Neuronal stem cell (in vitro differentiated cells): ENCODE measurements at places on chromosomes 16 and 17.

DNA sequence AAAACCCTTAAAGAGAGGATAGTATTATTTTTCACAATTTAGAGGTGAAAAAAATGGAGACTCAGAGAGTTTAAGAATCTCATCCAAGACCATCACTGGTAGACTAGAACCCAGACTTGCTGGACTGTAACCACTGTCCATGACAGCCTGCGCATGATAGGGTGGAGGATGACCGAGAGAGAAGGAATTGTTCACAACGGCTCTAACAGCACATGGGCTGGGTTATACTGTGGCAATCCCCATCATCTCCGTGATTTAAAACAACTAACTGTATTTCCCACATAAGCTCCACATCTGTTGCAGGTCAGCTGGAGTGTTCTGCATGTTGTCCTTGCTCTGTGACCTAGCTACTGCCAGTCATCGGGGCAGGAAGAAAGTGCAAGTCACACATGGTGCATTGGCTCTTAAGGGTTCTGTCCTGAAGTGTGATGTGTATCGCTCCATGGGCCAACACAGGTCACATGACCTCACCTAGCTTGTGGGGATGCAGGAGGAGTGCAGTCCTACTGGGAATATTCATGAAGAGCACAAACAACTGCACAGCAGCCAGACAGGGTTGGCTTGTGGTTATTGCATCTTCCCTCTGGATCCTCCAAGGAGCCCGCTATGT is 131.2 kb upstream of the MPHOSPH6 start:
- no peaks in the 10 kb centered on the region for H3K4me1 ChIP-seq
- H3K27me3 ChIP-seq = no peaks in the 10 kb centered on the region
- no peak for DNase-seq
- peak overlapping the region; percentile 17 for H3K4me3 ChIP-seq

DNA sequence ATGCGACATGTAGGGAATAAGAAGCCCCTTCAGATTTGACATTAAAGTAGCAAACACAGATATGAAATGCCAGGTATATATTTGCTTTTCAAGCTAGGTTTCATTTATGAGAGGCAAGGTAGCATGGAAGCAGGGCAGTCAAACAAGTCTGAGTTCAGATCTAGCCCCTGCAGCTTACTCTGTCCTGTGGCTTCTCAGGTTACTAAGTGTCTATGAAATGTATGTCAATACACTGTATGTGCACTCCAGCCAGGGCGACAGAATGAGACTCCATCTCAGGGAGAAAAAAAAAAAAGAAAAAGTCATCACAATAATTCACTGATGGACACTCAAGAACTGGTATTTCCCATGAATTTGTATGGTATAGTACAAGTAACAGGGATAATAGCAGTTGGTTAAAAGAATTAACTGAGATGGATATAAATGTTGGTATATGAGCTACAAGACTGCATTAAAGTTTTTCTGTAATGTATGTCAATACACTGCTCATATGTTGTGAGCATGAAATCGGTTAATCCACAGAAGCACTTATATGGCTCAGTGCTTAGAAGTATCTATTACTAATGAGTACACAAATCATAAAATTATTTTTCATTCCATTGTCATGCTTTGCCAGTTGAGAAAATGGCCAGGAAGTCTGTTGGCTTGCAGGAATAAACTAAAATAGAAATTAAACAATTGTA is 2.9 kb upstream of the WSB1 start:
- H3K4me3 ChIP-seq = no peak overlapping the region
- peaks cover 5% of the 10 kb centered on the region for H3K4me1 ChIP-seq
- H3K36me3 ChIP-seq = no peaks in the 10 kb centered on the region
- no peaks in the 10 kb centered on the region for H3K27me3 ChIP-seq
- DNase-seq = no peak

DNA sequence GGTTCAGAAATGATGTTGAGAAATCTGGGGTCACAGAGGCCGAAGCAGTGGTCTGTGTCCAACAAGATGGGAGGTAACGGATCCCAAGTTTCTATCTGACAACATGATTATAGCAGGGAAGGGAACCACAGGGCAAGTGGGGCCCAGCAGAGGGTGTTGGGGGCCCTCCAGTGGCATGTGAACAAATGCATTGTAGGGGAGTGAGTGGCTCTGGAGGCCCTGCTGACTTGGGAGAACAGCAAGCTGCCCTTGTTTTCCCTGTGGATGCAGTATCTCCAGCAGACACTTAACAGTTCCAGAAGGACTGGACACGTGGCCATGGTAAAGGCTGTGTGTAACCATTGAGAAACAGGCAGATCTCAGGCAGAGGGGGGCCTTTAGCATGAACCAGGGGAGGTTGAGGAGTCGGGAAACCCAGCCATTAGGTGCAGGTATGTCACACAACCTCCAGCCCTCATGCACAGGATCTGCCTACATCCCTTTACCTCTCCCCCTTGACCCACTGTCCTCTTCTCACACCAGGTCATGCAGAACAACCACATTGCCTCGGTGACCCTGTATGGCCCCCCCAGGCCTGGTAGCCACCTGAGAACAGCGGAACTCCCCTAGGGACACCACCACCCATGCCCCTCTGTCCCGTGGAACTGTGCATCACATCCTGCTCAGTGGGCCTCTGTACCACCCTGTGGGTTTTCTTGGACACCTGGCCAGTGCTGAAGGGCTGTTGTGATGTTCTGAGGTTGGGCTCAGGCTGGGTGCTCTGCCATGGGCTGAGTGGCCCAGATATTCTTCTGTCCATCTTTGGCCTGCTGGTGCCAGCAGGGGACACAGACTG is 4.1 kb downstream of the B3GNT9 start:
- peaks cover 2% of the 10 kb centered on the region for H3K4me1 ChIP-seq
- no peak for DNase-seq
- no peak overlapping the region for H3K4me3 ChIP-seq
- no peak overlapping the region for H3K27ac ChIP-seq
- H3K36me3 ChIP-seq = peaks cover 69% of the 10 kb centered on the region

DNA sequence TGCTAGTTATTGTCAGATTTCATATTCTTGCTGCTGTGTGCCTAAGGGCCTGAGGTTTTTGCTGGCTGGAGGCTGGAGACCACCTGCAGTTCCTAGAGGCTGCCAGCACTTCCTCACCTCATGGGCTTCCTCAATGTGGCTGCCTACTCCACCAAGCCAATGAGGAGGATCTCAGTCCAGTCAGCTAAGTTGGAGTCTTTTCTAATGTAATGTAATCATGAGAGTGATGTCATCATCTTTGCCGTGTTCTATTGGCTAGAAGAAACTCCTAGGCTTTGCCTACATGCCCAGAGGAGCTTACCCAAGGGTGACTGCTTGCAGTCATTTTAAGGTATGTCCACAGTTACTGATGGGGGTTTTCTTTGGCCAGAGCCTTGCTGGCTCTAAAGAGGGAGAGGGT is 53.0 kb downstream of the SOCS3 start:
- H3K36me3 ChIP-seq = no peaks in the 10 kb centered on the region
- H3K27ac ChIP-seq = no peak overlapping the region
- DNase-seq = no peak
- H3K4me1 ChIP-seq = peaks cover 11% of the 10 kb centered on the region
- H3K27me3 ChIP-seq = no peaks in the 10 kb centered on the region
- no peak overlapping the region for H3K4me3 ChIP-seq

GRCh38 chr16:77402672-77403071 is 32.2 kb downstream of the ADAMTS18 start:
- DNase-seq = no peak
- no peak overlapping the region for H3K27ac ChIP-seq
- no peak overlapping the region for H3K4me3 ChIP-seq
- no peaks in the 10 kb centered on the region for H3K36me3 ChIP-seq

DNA sequence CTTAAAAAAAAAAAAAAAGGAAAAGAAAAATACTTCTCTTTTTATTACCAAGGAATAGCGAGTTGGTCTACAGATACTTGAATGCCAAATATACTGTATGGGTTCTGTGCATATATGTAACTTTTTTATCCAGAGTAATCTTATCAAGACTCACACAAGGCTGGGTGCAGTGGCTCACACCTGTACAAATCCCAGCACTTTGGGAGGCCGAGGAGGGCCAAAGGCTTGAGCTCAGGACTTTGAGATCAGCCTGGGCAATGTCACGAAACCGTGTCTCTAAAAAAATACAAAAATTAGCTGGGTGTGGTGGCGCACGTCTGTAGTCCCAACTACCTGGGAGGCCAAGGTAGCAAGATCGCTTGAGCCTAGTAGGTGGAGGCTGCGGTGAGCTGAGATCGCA is 137.4 kb upstream of the TMEM97 start:
- H3K36me3 ChIP-seq = peaks cover 39% of the 10 kb centered on the region
- DNase-seq = no peak
- H3K27me3 ChIP-seq = no peaks in the 10 kb centered on the region
- H3K4me1 ChIP-seq = no peaks in the 10 kb centered on the region

DNA sequence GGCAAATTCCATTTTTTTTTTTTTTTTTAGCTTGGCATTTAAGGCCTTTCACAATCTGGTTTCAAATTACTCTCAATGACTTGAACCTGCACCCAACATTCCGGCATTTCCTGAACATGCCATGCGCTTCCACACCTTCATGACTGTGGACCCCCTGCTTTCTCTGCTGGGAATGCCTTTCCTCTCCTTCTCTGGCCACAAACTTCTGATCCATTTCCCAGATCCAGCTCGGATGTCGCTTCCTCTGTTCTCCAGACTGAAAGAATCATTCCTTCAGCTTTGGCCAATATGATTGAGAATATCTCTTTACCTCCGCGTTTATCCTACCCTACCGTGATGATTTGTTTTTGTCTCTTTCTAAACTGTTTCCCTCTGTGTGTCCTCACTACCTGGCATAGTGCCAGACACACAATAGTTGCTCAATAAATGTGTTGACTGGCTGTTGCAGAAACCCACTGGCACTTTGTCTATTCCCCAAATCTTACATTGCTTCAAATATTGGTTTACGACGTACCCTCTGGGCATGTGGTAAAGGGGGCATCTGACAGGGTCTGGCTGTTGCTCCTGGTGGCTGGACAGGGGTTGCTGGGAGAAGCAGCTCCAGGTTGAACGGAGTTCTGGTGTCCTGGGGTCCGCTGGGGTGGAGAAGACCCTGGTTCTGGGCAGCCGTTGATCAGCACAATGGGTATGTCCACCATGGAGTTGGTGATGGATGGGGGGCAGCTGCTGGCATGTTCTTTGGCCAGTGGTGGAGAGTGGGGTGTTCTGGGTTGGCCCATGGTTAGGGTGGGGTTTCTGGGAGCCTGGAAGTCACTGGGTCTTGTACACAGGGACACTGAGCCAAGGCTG is 14.7 kb downstream of the TNS4 start:
- no peak overlapping the region for H3K4me3 ChIP-seq
- peaks cover 18% of the 10 kb centered on the region for H3K4me1 ChIP-seq
- H3K27me3 ChIP-seq = no peaks in the 10 kb centered on the region
- no peaks in the 10 kb centered on the region for H3K36me3 ChIP-seq
- no peak overlapping the region for H3K27ac ChIP-seq

DNA sequence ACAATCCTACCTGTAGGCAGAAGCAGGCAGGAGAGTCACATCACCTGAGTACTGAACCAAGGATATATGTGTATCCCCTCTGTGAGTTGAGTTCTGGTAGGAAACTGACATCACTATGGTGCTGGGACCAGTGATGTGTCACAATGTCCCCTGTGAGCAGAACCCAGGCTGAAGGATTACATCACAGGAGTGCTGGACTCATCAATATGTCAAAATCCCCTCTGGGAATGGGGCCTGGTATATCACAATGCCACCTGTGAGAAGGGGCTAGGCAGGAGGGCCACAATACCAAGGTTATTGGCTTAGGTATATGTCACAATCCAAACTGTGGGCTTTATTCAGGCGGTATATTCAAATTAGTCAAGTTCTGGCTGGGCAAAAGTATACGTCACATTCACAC is 2098.3 kb downstream of the TP53TG3F start:
- H3K27me3 ChIP-seq = no peaks in the 10 kb centered on the region
- H3K36me3 ChIP-seq = no peaks in the 10 kb centered on the region
- H3K4me1 ChIP-seq = no peaks in the 10 kb centered on the region
- no peak overlapping the region for H3K4me3 ChIP-seq
- no peak for DNase-seq

DNA sequence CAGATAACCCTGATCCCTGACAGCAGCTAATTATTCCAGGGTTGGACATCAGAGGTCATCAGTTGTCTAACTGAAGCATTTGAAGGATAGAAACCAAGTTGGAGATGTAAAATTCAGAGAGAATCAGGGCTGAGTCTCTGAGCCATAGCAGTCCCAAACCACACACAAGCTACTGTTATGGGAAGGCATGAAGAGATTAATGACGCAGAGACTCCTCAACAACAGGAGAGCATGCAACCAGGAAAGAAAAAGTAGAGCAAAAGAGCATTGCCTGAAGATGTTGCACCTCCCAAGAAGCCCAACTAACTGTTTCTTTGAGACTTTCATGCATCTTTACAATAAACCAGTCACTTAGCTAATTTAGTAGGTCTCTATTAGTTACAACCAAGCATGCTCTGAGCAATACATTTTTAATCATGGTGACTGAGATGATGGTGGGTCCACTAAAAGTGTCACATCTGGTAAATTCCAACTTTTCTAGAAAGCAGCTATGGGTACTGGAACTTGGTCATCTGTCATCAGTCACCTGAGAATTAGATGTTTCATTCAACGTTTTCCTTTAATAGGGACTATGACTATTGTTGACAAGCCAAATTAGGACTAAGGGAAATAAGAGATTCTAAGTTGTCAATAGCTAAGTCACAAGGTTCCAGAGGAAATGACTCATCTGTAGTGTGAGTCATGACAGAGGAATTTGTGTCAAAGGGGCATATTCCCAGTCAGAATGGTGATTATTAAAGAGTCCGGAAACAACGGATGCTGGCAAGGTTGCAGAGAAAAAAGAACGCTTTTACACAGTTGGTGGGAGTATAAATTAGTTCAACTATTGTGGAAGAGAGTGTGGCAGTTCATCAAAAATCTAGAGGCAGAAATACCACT is 239.8 kb downstream of the CHD9NB start:
- peaks cover 13% of the 10 kb centered on the region for H3K4me1 ChIP-seq
- no peak overlapping the region for H3K4me3 ChIP-seq
- no peak for DNase-seq
- H3K27ac ChIP-seq = no peak overlapping the region

DNA sequence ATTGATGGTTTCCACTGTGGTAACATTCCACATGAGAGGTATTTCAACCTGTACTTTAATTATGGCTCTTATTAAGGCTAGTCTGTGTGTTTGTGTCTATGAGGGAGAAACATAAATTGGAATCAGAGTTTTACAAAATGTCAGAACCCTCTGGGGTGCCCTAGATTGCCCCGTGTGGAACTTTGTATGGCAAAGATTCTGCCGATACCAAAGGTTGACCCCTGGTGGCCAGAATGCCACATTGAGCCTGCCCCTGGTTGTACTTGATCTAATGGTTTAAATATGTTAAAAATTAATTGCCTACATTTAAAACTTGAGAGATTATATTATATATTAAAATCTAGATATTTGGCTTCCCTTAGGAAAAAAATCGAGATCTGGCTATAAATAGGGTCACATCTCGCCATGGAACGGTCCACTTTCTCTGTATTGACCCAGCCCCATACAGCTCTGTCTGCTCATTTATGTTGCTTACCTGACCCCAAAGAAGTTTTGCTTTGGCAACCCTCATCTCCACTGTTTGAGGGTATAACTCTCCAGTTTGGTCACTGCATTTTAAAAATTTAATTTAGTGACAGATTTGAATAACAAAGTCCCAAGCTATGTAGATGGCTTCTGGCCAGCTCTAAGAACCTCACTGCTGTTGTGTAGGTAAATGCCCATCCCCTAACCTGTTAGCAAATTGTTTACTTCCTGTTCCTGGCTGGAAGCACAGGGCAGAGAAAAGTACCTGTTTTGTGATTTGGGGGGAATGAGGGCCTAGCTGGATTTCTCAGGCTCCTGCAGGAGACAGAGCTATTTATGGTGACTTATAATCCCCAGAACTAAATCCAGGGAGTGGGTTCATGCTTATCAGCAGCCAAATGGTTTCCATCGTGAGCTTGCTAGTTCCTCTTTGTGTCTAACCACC is 95.0 kb downstream of the PLCG2 start:
- no peaks in the 10 kb centered on the region for H3K27me3 ChIP-seq
- peak; percentile 31 for DNase-seq
- no peak overlapping the region for H3K27ac ChIP-seq
- H3K4me1 ChIP-seq = peaks cover 5% of the 10 kb centered on the region
- H3K36me3 ChIP-seq = no peaks in the 10 kb centered on the region
- H3K4me3 ChIP-seq = no peak overlapping the region
